NCI-H1105 (cell line): ENCODE measurements at places on chromosomes 3 and 15.
A peak's percentile ranks its signal among the peaks of the same experiment; 100 is the strongest.

GRCh38 chr3:8485943-8486342 is 15.7 kb upstream of the LMCD1 start:
- no peak for DNase-seq

- DNase-seq: no peak
These were observed 106.5 kb downstream of the NR2E3 start for GRCh38 chr15:71916834-71917233.

DNA sequence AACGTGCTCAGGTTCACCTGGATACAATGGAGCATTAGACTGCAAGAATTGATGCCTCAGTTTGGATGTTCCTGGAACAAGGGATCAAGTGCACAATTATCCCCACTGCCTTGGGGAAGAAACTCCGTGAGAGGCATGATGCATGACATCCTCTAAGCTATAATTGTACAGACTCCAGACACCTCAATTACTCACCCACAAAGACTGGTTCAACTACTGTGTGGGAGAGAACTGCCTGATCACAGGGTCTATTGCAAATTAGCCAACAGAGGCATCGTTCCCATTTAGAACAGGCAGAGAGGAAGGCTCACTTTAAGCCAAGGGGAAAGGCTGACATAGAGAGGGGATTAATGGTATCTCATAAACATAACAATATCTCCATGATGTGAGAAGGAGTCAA is 43.5 kb downstream of the ARRDC4 start:
- DNase-seq: no peak

DNA sequence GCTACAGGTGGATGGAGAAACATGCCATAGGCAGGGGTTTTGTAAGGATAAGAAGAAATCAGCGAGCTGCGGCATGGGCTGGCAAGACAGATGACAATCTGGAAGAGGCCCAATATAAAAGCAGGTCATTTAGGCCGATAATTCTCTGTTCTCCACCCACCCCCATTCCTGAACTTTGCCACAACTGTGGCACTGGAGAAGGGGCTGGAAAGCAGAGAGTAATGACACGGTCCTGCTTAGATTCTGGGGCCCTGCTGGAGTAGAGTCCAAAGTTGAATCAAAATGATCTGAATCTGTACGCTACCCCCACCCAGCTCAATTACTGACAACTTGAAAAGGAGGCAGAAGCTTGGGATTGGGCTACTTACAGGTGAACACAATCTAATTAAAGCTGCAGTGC is 18.4 kb upstream of the BUB1B start:
- no peak for DNase-seq

- no peak for DNase-seq
These were observed 87.2 kb upstream of the XCR1 start for GRCh38 chr3:46114323-46114988.

DNA sequence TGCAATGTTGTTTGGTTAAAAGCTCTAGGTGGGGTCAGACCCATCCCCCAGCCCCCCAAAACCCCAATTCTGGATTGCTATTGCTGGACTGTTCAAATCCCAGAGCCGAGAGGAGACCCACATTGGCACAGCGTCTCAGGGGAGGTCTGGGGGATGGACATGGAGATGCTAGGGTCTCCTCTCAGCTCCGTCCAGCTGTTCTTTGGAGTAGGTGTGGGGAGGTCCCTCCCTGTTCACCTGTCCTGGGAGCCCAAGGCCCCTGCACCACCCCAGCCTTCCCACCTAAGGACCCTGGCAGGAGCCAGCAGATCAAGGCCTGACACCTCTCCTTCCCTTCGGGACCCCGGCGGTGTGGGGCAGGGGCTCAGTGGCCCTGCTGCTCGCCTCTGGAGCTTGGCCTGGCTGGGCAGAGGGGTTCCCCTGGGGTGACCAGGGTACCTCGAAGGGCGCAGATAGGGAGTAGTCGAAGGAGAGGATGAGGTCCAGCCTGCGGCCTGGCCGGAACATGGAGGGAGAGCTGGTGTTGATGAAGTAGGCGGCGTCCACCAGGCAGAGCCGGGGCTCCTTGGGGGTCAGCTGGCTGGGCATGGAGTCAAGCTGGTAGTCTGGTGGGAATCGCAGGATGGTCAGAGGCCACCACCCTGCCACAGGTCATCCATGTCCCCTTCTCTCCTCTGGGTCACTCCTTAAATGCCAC is 23.9 kb downstream of the PLA2G4D start:
- no peak for DNase-seq

DNA sequence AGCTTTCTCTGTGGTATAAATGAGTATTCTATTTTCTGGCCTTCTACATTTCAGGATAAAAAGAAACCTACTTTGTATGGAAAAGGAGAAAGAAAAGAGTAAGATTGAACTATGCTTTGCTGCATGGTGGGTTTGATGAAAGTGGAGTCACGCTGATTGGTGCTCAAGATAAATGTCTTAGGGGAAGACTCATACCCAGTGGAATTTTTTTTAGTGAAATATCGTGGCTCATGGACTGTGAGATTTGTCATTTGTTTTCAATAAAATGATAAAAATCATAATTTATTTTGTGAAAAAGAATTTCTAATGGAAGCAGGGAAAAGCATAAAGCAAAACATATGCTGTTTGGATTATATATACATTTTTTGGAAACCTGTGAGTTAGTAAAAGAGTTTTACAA is 292.5 kb downstream of the ZPLD1 start:
- no peak for DNase-seq

DNA sequence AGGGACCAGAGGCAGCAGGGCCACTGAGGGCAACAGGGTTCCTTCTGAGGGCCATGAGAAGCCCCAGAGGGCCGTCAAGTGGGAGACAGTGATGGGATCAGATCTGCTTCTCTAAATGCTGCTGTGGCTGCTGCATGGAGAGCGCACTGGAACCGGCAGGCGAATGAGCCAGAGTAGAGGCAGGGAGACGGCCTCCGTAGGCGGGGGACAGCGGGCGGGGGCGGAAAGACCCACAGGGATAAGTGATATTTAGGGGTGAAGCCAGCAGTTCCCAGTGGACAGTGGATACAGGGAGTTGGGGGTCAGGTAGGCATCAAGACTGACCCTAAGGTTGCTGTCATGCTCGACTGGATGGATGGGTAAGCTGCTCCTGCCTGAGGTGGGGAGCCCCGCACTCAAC is 45.0 kb downstream of the GLDN start:
- DNase-seq: no peak

- peak; percentile 81 for DNase-seq
These were observed 108.4 kb downstream of the LSM3 start for GRCh38 chr3:14286887-14287500.

- no peak for DNase-seq
These were observed 53.0 kb downstream of the CDCP1 start for GRCh38 chr3:45093176-45093575.

GRCh38 chr3:14124223-14124614 is 451 bp downstream of the CHCHD4 start:
- no peak for DNase-seq

DNA sequence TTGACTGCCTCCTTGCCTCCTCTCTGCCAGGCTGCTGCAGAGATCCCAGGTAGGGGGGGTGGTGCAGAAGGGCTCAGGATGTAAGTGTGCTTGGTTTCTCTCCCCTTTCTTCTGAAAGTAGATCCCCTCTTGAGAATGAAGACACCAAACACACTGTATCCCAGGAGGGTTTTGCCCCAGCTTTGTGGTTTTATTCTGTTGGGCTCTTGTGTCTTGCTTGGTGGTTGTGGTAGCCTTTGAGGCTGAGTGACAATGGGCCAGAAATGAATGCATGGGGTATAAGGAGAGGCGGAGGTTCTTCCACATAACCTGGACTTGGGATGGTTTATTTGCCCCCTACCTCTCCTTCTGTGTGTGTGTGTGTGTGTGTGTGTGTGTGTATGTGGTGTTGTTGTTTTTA is 5.7 kb downstream of the PDIA5 start:
- DNase-seq: no peak

DNA sequence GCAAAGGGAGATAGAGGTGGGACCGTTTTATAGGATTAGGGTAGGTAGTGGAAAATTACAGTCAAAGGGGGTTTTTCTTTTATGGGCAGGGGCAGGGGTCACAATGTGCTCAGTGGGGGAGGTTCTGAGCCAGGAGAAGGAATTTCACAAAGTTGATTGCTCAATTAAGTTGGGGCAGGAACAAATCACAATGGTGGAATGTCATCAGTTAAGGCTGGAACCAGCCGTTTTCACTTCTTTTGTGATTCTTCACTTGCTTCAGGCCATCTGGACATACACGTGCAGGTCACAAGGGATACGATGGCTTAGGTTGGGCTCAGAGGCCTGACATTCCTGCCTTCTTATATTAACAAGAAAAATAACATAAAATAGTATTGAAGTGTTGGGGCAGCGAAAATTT is 453.8 kb downstream of the VGLL3 start:
- DNase-seq: no peak

DNA sequence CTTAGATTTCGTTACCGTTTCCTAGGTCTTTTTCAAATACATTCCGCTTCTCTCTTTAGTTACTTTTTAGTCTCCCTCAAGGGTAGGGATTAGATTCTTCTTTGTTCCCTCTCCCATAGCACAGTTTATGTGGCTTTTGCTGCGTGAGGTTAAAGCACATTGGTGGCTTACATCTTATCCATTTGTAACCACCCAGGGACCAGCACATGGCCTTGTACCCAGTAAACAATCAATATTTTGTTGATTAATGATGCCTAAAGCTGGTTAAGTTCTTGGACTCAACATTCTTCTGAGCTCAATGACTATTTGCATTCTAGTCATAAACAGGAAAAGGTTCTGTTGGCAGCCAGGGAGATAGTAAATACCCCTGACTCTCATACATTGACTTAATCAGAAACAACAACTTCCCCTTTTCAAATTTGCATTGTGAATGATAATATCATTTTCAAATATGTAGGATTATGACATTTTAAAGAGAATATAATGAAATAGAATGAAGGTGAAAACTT is 60.2 kb downstream of the CACNA1D start:
- DNase-seq: no peak

DNA sequence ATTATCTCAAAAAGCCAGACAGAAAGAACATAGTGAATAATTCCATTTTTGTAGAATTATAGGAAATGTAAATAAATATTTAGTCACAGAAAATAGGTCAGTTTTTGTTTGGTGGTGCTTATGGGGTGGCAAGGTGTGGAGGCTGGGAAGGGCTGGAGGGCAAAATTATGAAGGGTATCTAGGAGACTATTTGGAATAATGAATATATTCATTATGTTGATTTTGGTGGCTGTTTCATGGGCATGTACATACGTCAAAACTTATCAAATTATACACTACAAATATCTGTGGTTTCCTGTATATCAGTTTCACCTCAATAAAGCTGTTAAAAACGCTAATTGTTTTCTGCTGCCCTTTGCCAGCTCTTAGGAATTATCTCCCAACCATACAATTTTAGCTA is 298.7 kb upstream of the GOLIM4 start:
- DNase-seq: no peak

- no peak for DNase-seq
These were observed 293.8 kb downstream of the MEX3B start for GRCh38 chr15:81751816-81752545.

DNA sequence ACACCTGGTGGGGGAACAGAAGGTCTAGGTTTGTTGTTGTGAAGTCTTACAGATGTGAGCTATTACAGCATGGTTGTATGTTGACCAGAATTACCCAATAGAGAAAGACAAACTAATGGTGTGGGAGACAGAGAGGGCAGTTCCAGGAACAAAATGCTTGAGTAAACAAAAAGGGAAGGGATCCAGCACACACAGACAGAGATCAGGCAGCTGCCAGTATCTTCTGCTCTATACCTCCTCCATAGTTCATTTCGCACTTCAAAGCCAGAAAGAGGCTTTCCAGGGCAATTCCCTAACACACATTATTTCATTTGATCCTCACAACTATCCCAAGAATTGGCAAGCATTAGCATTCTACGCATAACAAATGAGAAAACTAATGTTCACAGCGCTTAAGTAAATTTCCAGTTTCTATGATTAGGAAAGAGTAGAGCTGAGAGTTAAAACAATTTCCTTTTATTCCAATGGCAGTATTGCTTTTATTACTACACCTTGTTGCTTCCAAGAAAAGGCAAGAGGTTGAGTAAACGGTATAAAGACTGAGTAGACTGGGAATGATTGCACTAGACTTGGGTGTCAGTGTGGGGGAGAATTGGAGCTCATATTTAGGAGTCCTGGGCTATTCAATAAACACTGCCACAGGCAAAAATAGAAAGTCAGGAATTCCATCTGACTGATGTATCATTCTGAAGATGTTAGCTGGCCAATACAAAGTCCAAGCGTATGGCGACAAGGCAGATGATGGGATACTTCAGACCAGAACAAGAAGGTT is 39.7 kb upstream of the ZNF280D start:
- DNase-seq: no peak

GRCh38 chr3:49132437-49133225 is at the start of gene LAMB2:
Gene LAMB2, minus strand, starts transcription at chr3:49133050. Its CDS starts 183 bp downstream, at chr3:49132867.
- peak; percentile 10 for DNase-seq

GRCh38 chr15:92677999-92678398 is 22.4 kb upstream of the FAM174B start:
- DNase-seq: no peak

GRCh38 chr3:190380184-190380583 is 7.8 kb upstream of the CLDN16 start:
- no peak for DNase-seq

- DNase-seq: no peak
These were observed 17.4 kb downstream of the MFSD1 start for GRCh38 chr3:158819282-158819681.

GRCh38 chr3:161555320-161555719 is 58.7 kb downstream of the OTOL1 start:
- no peak for DNase-seq

GRCh38 chr15:47206358-47206978 is 510.8 kb upstream of the SEMA6D start:
- DNase-seq: no peak

- no peak for DNase-seq
These were observed 360.9 kb upstream of the CBLB start for GRCh38 chr3:106229495-106230278.

DNA sequence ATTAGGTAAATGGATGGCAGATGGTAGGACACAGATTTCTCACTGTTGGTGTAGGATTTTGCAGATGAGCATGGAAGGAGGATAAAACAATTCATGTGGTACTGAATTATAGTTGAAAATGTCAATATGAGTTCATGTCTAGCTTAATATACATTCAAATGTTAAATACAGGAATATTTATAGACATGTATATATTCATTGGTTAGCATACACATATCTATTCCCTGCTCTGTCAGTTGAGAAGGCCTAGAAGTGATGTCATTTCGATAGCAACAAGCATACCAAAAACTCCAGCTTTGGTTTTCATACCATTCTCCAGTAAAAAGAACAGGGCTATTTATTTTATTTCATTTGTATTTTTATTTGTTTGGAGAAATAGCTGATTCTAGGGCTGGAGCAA is 497.1 kb downstream of the EPHB1 start:
- DNase-seq: no peak

DNA sequence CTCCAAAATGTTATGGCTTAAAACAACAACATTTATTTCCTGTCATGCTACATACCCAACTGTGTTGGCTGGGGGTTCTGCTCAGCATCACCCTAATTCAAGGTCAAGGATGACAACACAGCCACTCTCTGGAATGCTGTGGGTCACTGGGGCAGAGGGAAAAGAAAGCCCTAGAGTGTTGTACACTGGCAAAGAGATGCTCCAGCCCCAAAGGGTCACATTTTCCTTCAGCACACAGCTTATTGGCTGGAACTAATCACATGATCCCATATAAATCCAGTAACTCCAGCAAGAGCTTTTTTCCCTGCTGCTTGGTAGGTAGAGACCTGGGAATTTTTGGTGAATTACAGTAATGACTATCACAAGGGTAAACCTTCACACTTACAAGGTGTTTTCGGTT is 1041.4 kb downstream of the NTRK3 start:
- DNase-seq: no peak

GRCh38 chr3:184773283-184774186 is 38.4 kb upstream of the VPS8 start:
- DNase-seq: no peak
